AG08396 (cell line): ENCODE measurements at places on chromosomes 3 and 15.
A peak's percentile ranks its signal among the peaks of the same experiment; 100 is the strongest.

DNA sequence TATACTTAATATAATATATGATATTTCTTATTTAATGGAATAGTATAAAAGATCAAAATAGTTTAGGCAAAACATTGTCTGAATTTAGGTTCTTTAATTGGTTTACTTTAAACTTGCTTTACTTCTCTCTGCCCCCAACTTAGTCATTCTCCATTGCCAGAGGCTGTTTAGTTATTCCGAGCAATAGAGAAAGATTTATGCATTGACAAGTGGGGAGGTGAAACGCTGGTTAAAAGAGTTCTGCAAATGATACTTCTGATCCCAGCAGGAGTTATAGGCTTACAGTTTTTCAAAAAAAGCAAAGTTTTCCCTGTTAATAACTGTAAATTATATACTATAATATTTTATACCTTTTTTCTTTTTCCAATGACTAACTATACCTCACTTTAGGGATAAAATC, 145.4 kb downstream of the EPHA3 start:
- DNase-seq: no peak

GRCh38 chr3:37905987-37906674, 44.5 kb downstream of the CTDSPL start:
- peak; percentile 27 for DNase-seq

- no peak for DNase-seq
Observed at GRCh38 chr3:90054311-90054710, 946.9 kb downstream of the EPHA3 start.

DNA sequence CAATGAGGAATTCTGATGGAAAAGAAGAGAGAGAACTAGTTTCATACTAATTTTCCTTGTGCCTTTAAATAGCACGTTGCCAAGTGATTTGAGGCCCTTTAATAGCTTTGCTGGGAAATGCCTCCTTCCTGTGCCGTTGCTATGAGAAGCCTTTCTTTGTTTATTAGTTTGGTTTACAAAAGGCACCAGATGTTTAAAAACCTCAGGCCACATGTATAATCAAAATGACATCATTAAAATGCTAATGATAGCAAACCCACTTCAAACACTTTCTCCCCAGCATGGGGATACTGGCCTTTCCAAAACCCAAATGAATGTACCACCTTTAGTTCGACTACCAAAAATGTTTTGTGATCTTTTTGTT, 50.0 kb upstream of the TBC1D23 start:
- peak; percentile 79 for DNase-seq

DNA sequence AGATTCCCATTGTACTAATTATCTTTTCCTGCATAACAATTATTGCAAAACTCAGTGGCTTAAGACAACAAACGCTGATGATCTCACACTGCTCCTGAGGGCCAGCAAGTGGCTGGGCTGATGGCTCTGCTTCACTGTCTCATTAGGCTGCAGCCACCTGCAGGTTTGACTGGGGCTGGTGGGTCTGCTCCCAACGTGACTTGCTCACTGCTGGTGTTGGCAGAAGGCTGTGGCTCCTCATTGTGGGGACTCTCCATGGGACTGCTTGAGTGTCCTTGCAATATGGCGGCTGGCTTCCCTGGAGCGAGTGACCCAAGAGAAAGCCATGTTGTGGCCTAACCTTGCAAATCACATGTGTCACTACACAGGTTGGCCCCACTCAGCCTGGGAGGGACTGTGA, 71.1 kb downstream of the PLXNA1 start:
- no peak for DNase-seq

DNA sequence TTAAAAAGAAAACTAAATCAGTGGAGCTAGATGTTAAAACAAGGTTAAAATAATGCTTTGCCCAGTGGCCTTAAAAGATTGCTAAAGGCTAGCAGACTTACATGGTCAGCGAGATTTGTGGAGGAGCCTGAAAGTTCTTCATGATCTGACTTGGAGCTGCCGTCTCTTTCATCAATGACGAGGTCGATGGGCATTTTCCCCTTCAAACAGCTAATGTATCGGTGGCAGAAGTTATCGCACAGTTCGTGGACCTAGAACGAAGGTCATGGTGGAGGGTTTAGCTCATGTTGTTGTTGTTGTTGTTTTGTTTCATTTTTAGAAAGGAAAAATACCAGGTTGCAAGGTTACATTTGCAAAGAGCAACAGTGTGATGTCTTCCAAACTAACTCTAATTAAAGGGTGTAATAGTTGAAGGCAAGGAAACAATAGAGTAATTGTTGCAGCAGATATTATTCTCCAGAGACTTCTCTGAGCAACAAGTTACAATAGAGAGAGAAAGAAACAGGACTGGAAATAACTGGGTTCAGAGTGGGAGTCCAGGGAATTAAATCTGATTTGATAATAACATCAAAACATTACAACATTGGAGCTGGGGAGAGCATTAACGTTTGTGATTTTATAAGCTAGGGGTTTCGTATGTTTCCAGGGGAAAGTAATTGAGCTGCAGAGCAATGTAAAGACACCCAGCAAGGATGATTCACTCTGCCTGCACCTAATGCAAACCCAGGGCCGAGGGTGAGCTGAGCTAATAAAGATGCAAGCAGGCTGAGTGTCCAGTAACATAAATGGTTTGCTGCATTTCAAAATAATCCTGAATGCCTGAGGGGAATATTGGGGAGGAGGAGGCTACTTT, 6.6 kb downstream of the MEIS2 start:
- DNase-seq: no peak

- no peak for DNase-seq
Observed at GRCh38 chr3:69294014-69294766, 91.7 kb downstream of the FRMD4B start.

DNA sequence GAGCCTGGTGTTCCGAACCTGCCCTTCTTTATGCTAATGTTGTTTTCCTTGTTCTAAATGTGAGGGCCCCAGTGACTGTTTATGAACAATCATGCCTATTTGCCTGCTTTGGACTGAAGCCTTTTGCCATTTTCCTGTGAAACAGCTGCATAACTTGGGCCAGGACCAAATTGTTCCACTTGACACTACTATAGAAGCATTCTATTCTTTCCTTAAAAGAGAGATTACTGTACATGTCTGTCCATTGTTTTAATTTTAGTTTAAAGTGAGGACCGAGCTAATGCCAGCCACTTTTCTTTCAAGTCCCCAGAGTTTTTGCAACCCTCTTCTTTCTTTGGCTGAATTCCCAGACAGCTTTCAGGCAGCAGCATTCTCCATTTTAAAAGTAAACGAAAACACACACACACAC, 980.3 kb downstream of the CADM2 start:
- DNase-seq: no peak

- DNase-seq: no peak
Observed at GRCh38 chr3:133283958-133284807, 115.7 kb upstream of the BFSP2 start.

GRCh38 chr3:188594139-188594538, 440.2 kb downstream of the LPP start:
- DNase-seq: peak; percentile 40

DNA sequence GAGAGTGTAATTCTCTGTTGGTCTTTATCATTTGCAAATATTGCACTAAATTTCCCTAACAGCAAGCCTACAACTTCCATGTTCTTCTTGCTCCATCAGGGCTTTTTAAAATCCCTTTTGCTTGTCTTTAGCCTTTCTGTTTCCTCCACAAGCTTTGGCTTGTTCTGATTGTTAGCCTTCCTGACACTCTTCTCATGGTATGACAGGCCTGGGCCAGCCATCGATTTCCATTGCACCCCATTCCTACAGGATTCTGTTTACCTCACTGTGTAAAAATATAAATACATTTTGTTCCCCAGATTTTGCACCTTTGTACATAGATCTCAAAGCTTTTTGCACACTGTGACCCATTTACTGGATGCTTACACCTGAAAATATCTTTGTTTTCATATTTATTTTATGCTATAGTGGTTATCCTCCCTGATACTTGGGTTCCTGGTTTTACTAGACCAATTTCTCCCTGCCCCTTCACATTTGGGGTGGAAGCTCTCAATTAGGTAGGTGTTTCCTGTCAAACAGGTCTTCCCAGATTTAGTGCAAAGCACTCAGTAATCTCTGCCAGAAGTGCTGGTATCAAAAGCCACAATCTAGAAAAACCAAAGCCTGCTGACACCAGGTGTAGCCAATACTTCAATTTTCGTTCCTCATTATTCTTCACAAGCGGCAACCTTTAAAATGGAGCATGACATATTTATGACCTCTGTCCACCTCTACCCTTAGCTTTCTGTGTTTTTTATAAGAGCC, 57.9 kb upstream of the PPP2R3A start:
- no peak for DNase-seq

GRCh38 chr3:22089284-22089683, 338.3 kb upstream of the ZNF385D start:
- DNase-seq: no peak
